Forelimb muscle (tissue), 1 donor: ENCODE measurements at places on chromosomes 16 and 17. TPM values are rescaled to one million over a fixed set of nuclear protein-coding genes. Genes with fewer than 3 reads are reported as not detected.

DNA sequence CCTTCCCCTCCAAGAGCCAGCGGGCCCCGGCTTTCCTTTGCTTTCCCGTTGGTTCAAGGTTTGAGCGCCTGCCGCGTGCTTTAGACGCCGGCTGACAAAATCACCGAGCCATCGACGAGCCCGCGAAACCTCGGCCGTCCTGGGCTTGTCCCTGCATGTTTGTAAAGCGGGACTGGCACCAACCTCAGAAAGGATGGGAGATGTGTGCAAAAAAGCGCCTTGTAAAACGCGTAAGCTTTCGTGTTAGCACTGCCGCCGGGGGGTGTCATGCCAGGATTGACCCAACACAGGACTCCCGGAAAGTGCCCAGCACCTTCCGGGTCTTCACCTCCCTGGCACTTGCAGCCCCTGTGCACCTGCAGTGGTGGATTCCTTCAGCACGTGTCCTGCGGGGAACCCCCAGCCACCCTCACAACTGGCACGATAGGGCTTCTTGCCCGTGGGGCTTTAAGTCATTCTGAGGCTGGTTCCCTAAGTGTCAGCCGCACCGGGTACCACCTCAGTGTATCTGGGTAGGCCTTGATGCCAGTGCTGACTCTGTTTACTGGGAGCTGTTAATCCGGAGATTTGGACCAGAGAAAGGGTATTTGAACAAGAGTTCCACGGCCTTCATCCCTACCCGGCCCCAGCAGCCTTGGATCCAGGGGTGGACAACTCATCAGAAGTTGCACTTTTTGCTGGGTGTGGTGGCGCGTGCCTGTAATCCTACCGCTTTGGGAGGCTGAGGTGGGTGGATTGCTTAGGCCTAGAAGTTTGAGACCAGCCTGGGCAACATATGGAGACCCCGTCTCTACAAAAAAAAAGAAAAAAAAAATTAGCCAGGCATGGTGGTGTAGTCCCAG lies 817 bp downstream of the NDUFAF8 start:
- DNase-seq = no peak

- DNase-seq = no peak
Observed at GRCh38 chr17:48439110-48439850, 9.3 kb upstream of the SKAP1 start.

- no peak for DNase-seq
Observed at GRCh38 chr16:66845791-66846221, 1.6 kb downstream of the CA7 start.

Gene RHBDF2
- polyA plus RNA-seq = 6.8 TPM

DNA sequence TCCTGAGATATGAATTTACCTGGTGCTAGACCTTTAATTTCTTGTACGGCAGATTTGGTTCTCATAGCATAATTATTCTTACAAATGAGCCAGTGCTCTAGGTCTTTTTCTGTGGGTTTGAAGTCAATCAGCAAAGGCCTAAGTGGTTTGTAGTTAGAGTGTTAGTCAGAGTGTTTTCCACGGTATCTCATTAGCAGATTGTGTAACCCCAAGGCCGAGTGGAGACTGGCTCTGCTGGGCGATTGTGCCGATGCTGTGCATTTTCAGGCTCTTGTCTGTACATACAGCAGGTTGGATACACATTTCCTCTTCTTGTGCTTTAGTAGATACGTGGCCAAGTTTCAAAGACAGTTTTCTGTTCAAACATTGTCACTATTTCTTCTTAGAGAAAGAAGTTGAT lies 78.6 kb upstream of the CA10 start:
- no peak for DNase-seq

DNA sequence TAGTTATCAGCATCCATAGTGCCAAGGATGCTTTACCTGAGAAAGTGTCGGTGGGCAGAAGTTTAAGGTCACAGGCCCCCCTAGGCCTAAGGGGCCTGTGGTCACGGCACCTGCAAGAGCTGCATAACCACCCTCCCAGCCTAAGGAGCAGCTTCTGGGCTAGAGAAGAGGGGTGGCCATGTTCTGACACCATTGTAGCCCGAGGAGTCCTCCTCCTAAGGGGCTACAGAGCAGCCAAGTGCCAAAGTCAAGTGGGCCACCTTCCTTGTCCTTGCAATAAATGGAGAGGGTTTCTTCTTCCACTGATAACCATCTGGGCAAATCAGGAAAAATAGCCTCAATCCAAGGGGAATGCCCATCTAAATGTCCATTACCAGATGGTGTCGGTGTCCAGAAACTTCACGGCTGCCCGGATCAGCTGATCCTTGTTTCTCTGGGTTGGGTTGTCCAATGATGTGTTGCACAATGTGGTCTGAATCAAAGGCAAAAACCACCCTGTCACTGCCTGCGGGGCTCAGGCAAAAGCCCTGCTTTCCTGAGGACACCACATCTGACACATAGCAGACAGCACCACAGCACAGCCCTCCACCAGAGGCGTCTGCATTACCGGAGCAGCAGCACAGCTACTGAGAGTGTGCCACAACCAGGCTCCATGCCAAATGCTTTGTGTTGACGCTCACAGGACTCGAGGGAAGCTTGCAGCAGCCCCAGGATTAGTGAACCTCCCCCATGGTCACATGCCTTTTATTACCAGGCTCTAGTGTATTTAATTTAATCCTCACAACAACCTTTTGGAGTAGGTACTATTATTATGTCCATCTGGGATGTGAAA lies 12.8 kb downstream of the ATPAF2 start:
- no peak for DNase-seq

Gene GNG13
- not detected for polyA plus RNA-seq

DNA sequence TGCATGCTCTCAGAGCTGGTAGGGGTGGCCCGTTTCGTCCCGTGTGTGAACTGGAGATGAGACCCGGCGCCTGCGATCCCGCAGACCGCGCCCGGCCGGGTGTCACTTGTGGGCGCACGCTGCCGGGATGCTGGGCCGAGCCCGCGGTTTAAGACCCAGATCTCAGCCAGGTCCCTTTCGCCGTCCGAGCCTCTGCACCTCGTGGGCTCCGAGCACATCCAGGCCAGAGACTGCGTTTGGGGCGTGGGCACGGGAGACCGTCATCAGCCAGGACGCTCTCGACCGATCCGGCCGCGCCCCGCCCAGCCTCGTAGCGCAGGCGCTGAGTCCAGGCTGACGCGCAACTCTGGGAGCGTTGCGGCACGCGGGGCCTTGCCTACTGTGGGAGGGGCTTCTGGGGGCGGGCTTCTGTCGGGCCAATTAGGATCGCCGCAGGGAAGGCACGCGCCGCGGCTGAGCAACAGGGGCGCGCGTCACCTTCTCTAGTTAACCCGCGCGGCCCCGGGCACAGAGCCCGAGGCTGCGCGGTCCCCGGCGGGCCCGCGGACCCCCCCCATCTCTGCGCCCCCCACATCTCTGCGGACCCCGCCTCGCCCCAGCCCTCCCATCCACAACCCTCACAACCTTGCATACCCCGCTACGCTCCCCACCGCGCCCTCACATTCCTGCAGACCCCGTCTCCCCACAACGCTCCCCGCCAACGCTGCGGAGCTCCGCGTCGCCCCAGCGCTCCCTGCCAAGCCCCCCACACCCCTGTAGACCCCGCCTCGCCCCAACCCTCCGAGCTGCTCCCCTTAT lies 687 bp upstream of the CEMP1 start:
- DNase-seq = peak; percentile 86
